ENCODE measurements at places on chromosomes 12 and 14.

DNA sequence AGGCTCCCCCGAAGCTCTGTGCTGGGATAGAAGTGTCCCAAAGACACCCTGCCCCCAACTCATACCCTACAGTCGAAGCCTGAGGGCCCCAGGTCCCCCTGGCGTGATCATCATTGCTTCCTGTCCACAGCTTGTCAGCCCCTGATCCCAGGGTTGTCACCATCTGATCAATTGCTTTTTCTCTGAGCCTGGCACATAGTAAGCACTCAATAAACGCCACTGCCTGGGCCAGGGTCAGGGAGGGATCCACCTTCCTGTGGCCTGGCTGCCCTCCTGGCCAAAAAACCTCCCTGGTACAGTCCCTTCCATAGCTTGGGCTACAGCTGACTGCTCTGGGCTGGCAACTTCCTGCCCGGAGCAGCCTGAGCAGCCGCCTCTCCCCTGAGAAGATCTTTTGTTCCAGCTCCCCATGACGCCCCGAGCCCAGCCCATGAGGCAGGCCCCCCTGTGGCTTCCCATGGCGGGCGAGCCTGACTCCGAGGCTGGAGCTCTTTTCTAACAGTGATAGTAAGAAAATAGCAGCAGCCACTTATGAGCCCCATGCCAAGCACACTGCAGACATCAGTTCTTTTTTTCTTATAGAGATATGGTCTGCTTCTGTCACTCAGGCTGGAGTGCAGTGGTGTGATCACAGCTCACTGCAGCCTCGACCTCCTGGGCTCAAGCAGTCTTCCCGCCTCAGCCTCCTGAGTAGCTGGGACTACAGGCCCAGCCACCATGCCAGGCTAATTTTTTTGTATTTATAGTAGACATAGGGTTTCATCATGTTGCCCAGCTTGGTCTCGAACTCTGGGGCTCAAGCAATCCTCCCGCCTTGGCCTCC, 6.5 kb downstream of the SH2B3 start:
- no peak for DNase-seq

DNA sequence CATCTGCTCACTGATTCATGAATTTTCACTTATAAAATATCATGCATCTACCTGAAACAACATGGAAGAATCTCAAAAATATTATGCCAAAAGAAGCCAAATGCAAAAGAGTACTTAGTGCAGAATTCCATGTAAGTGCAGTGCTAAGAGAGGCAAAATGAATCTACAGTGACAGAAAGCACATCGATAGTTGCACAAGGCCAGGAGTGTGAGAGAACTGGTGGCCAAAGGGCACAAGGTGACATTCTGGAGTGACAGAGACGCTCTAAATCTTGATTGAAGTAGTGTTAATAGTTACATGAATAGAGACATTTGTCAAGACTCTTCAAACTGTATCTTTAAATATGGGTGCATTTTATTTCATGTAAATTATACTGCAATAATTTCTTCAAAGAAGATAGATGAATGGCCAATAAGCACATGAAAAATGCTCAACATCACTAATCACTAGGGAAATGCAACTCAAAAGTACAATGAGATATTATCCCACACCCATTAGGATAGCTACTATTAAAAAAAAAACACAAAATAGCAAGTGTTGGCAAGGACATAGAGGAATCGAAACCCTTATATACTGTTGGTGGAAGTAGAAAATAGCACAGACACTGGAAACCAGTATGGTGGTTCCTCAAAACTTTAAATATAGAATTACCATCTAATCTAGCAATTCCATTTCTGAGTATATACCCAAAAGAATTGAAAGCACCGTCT, 71.7 kb upstream of the KICS2 start:
- no peak for DNase-seq

GRCh38 chr12:51307655-51308593, 16.1 kb downstream of the BIN2 start:
- peak; percentile 96 for DNase-seq

DNA sequence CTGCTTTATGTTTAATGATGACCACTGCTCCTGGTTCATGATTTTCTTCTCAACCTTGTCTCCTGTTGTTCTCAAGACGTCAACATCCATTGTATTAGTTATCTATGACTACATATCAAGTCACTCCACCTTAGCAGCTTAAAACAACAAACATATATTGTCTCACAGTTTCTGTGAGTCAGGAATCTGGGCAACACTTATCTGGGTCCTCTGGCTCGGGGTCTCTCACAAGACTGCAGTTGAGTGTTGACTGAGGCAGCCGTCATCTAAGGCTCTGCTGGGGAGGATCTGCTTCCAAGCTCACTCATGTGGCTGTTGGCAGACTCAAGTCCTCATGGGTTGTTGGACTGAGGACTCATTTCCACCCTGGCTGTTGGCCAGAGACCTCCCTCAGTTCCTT, 27.3 kb upstream of the FRS2 start:
- peak; percentile 62 for DNase-seq

GRCh38 chr14:100372357-100373048, 49.4 kb downstream of the SLC25A47 start:
- no peak for DNase-seq

DNA sequence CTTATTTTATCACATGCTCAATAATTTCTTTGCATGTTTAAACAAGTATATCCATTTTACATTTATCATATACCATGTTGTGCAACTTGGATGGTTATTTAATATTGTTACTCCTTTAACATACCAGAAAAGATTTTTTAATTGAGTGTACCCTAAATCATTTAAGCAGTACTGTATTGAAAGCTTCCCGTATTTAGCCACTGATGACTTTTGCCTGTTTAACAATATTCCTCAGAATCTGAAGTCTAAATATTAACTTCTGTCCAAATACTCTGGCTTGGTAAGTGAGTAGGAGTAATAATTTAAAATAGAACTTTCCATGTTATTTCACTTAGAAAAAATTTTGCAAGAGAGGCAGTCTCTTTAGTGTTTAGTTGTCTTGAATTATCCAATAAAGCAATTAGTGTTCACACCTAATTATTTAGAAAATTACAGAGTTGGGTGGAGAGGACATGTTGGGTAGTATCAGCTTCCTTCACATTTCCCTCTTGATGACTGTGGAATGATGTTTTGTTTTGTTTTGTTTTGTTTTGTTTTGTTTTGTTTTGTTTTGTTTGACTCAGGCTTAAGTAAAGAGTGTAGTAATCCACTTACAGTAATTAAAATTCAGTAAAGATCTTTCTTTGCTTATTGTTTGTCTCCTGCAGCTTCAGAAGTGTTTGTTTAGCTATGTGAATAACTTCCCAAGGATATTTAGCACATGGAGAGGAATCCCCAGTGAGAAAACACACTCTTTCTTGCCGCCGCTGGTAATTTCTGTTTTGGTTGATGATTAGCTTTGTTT, 59.5 kb downstream of the DAAM1 start:
- DNase-seq, result peak; percentile 82

DNA sequence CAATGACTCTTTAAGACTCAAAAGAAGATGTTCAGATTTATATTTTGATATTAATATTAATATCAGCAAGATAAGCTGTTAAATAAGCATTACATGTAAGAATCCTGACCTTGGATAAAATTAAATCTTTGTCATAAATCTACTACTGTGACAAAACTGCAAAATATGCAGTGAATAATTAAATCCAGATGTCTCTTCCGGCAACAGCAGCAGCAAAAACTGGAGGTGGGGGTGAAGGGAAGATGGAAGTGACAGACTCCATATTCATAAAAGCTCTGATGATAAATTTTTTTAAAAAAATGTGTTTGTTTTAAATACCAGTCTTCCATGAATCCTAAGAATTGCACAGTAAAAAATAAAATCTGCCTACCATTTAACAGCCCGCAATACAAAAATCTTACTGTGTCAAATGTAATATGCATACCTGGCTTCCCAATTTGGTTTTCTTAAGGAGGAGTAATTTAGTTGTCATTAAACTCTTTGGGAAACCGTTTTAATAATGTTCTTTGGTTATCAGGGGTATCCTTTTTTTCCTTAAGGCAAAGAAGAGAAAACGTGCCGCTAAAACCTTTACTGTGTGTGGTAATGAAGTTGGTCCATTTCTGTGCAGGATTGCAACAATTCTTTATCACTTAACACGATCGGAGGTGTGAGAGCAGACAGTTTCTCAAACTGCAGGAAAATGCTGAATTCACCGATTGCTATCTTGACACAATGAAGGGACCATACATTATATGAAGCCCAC, 478.2 kb downstream of the DIO2 start:
- DNase-seq, result no peak

DNA sequence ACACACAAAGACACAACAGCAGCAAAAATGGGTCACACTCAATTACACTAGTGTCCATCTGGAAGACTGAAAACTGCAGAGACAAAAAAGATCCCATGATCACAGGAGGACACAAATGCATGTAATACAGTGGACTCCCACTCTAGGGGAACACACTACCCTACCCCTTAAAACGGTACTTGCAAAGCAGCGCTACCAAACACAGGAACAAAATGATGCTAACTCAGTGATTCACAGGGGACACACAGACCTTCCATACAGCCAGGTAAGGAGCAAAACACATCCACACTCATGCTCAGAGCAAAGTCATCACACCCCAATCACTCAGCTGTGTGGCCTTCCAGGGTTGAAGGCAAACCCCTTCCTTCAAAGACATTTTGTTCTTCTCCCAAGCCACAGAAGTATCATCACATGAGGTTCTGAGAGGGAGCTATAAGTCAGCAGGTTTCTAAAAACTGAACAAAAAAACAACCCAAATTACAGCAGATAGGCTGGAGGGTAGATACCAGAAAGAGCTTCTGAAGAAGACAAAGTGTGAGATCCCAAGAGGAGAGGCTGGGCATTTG, 14.8 kb downstream of the SMUG1 start:
- no peak for DNase-seq

- DNase-seq, result no peak
Measured at GRCh38 chr12:102390068-102390467, 90.3 kb downstream of the IGF1 start.

DNA sequence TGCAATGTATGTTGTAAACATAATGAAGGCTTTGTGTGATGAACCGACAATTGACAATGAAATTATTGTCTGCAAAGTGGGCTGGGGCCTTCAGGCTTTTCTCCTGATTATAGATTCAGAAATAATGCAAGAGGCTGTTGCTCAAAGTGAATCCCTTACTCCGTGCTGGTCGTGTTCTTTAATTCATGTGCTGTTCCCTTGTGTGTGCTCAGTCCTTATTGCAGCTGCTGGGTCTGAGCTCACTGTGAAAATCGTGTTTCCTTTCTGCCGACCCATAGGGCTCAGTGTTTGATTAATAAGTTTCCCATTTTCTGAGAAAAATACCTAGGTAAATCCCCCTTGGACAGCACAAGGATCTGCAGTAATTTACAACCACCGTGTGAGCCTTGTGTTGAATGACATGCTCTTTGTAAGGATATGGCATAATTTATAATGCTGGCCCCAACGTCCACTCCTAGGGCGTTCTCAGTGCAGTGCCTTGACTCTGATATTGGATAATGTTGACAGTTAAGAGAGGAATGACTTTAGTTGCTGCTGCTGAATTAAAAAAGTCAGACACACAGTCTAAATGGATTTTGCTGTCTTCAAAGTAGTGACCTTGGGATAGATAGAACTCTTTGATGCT, 81.6 kb downstream of the RGS6 start:
- DNase-seq, result no peak

GRCh38 chr12:11628353-11628752, 21.1 kb upstream of the ETV6 start:
- DNase-seq, result no peak

DNA sequence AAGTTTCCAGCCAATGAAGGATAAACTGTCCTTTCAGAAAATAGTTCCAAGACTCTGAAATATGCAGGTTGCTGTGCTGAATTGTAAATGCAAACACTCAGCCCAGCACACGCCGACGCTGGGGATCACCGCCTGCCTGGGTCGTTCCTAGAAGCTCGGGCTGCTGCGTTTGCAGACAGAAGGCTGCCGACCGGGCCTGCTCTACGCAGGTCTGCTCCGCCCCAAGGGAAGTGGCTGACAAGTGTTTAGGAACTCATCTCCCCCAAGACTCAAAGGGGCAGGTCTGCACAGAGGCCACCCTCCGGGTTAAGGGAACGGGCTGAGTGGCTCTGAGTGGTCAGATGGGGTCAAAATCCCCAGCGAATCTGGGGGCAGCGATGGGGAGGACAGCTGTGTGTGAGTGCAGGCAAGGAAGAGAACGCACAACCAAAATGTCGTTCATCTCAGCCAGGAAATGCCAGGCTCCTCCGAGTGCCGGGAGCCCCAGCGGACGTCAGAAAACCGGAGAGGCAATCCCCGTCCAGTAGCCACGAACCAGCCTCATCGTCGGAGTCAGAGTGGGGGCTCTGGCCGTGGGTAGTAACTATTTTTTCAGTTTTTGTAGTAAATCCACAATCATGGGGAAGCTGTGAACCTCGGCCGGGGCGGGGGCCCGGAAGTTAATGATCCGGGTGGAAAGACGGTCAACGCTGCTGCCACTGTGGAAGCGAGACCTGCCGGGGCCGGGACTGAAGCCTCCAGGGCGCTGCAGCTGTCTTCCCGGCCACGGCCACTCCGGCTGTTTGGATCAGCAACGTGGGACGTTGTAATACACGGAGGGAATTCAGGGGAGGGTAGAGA, 6.0 kb downstream of the GALNT9 start:
- DNase-seq, result no peak

- peak; percentile 80 for DNase-seq
Measured at GRCh38 chr12:109192358-109192757, 76.0 kb downstream of the ACACB start.

DNA sequence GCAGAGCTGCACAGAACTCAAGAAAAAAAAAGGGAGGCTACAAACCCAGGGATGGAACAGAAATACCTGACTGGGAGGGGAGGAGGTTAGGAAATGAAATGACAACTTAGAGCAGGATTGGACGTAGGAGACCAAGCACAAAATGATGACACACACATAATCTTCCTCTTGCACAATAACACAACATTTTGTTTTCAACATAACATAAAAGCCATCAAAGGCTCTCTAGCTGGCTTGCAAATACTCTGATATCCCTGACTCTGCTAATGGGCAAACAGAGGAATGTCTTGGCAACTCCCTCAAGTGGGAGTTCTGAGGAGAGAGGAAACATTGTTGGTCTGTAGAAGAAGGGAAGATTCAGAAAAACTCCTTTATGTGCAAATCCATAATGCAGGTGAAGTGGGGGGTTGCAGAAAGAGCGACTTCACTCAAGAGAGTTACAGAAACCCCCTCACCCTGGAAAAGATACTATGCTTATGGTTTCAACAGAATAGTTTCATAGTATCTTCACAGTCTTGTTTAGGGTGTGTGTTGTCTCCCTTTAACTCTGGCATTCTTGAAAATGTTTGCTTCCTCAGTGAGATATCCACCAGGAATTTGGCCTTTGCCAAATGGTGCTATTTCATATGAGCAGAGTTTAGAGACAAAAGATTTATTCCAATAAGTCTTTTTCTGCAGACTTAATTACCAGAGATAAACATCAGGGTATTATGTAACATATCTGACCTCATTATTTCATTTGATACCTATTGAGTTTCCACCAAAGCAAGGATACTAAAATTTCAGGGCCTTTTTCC, 43.8 kb upstream of the LTBP2 start:
- DNase-seq, result peak; percentile 37

DNA sequence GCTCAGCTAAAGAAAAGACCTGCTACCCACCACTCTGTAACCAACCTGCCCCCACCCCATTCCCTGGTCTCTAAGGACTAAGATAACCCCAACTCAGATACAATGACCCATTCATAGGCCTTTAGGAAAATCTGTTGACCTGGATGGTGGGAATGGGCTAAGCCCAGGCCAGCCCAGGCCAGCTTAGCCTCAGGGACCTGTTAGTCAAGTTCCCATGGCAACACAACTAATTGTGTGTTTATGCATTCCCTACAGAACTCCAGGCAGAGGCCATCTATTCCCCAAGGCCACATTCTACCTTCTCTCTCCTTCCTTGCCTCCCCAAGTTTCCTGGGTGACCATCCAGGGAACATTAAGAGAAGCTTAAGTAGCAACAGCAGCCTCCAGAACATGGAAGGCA, 16.1 kb upstream of the KRT8 start:
- peak; percentile 84 for DNase-seq

Measured in renal cortical epithelial cell (primary cell).